CD8-positive, alpha-beta memory T cell (primary cell): ENCODE measurements at places on chromosomes 2 and 18. TPM values are rescaled to one million over a fixed set of nuclear protein-coding genes. Genes with fewer than 3 reads are reported as not detected.

Gene ABCG8
- not detected for polyA plus RNA-seq

Gene CYP26B1
- not detected for polyA plus RNA-seq

Gene NXPH2
- not detected for polyA plus RNA-seq

Gene FSHR
- polyA plus RNA-seq, result not detected

Gene KCNS3
- polyA plus RNA-seq, result not detected

Gene NLRC4
- not detected for polyA plus RNA-seq

Gene HRH4
- polyA plus RNA-seq, result not detected

Gene TMEM198
- polyA plus RNA-seq, result not detected
